Left lung (tissue), 14 donors: ENCODE measurements at places on chromosomes 6 and 20. TPM values are rescaled to one million over a fixed set of nuclear protein-coding genes. Genes with fewer than 3 reads are reported as not detected.

GRCh38 chr6:24078200-24078599, 47.8 kb upstream of the NRSN1 start:
- DNase-seq = no peak

DNA sequence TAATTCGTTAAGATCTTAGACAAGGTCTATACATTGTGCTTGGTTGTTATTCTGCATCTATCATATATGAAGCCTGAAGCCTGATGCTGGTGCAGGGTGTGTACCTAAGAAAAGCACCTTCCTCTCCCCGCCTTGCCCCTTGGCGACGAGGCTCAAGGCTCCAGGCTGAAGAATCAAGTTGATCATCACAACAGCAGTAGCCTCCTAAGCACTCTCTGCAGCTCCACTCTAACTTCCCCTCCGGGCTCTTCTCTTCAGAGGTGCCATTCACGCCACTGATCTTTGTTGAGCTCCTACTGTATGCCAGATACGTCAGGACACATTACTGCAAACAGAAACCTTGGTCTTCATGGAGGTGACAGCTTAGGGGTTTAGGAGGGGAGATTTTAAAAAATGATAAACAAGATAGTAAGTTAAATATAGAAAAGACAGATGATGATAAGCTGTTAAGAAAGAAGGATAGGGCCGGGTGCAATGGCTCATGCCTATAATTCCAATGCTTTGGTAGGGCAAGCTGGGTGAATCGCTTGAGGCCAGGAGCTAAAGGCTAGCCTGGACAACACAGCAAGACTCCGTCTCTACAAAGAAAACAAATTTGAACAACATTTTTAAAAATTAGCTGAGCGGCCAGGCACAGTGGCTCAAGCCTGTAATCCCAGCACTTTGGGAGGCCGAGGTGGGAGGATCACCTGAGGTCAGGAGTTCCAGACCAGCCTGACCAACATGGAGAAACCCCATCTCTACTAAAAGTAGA, 38.4 kb upstream of the ZNF217 start:
- no peak for DNase-seq

DNA sequence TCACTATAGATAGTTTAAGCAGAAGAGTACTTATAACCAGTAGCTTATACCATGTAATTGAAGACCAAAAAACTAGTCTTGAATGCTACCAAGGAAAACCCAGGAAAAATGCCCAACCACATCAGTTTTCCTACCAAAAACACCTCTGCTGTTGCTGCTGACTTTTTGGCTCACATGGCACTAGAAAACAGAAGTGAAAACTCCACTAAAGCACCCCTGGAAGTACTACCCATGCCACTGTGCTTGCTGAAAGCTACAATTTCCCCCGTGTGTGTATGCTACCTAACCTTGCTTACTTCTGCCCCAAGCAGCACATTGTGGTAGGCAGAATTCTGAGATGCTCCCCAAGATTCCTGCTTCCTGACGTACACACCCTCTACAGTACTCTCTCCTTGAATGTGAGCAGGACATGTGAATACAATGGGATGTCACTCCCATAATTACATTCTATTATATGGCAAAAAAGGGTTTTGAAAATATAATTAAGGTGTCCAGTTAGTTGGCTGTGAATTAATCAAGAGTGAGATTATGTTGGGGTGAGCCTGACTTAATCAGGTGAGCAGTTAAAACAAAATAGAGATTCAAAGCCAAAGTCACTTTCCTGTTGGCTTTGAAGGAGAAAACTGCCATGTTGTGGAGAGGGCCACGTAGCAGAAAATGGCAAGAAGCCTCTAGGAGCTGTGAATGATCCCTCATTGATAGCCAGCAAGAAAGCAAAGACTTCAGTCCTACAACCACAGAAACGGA, 209.8 kb upstream of the MARCKS start:
- DNase-seq = no peak

- DNase-seq = no peak
These were observed 91.7 kb downstream of the CLIC5 start for GRCh38 chr6:45923831-45924391.

- no peak for DNase-seq
These were observed 2.0 kb downstream of the ZNF335 start for GRCh38 chr20:45969712-45970634.

UTRN gene
- 197 TPM for polyA plus RNA-seq

PRL gene
- not detected for polyA plus RNA-seq
